ENCODE measurements at places on chromosomes 4 and X.

GRCh38 chrX:31128855-31129254, 57.0 kb upstream of the FTHL17 start:
- no peak for DNase-seq

- DNase-seq: no peak
These were observed 2.8 kb downstream of the ACSL1 start for GRCh38 chr4:184823014-184823413.

DNA sequence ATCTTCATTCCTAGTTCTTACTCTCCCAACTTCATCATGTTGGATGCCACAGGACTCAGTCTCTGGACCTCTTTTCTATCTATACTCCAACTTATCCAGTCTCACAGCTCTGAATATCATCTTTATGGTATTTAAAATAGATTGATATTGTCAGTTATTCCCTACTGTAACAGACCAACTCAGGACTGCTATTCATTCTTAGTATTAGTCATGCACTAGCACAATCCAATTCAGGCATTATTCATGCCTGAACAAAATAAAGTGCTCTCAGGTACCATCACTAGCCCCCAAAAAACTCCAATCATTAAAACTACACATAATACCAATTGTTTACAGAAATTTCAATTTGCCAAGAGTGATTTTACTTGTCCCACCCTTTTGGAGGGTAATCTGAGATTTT, 37.7 kb downstream of the FRYL start:
- no peak for DNase-seq

DNA sequence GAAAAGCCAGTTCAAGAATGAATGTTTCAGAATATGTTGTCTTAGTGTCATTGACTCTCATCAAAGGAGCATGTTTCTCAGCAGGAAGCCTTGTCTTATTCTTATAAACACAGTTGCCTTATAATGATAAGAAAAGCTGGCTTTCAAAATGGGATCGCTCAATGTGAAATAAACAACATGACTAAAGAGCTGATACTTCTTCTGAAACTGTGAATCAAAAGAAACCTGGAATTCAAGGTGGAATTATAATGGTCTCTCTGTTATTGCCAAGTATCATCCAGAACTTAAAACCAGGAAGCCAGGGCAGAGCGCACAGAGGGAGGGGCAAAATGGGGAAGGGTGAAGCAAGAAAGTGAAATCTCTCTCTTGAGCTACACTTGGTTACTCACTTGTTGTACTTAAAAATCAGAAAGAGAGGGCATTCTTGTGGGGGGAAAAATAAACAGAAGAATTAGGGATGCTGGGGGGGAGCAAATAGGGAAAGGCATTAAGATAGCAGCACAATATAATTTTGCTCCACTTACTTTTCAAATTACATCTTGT, 270.0 kb downstream of the MAPK10 start:
- no peak for DNase-seq

DNA sequence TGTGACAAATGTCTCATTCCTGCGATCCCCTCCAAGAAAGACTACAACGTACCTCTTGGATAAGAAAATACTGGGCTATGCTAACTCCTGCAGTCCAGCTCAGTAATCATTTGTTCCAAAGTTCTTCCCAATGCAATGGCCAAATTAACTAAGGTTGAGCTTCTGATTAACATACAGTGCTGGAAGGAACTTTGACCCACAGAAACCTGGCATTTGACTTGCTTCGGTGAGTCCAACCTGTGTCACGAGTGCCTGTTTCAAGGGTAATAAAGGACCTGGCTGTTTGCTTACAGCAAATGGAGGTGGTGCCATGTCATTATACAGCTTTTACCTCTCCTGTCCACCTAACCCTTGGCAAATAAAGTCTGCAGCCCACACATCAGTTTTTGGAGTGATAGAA, 83.2 kb downstream of the RBM47 start:
- DNase-seq: no peak
